ENCODE measurements at places on chromosomes 16 and 17.

DNA sequence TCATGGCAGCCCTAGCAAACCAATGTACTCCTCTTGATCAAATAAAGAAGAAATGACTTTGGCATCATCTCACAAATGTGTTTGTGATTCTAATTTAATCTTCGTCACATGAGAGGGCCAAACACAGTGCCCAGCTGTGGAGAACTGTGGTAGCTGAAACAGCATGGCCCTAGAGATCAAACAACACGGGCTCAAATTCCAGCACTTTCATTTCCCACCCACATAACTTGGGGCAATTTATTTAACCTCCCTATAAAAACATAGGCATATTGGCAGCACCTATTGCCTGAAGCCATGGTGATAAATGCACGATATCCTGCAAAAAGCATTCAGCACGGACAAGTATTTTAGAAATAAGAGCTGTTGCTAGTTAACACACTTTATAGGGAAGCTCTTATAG lies 2.5 kb downstream of the ACSM1 start:
- DNase-seq: no peak

DNA sequence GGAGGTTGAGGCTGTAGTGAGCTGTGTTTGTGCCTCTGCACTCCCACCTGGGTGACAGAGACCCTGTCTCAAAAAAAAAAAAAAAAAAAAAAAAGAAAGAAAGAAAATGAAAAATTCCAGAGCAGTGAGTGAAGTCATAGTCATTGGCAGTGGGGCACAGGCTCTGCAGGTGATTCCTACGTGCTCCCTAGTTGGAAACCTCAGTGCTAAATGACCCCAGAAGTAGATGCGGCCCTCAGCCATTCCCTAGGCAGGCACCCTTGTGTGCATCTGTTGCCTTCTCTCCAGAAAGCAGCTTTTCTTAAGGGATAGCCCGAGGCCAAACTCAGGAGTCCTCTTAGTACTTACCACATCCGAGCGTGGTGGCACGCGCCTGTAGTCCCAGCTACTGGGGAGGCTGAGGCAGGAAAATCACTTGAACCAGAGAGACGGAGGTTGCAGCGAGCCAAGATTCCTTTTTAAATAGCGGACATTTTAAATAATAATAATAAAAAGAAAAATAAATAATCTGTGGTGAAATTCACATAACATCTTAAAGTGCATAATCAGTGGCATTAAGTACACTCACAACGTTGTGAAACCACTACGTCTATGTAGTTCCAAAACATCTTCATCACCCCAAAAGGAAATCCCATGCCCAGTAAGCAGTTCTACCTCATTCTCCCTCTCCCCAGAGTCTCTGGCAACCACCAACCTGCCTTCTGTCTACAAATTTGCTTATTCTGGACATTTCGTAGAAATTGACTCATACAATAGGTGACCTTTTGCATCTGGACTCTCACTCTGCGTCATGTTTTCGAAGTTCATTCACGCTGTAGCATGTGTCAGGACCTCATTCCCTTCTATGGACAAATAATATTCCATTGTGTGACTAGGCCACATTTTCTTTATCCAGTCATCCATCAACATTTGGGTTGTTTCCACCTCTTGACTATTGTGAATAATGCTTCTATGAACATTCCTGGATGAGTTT lies 12.5 kb upstream of the SPHK1 start:
- DNase-seq: no peak

GRCh38 chr16:79150632-79151310 lies 449.8 kb downstream of the MAF start:
- no peak for DNase-seq

DNA sequence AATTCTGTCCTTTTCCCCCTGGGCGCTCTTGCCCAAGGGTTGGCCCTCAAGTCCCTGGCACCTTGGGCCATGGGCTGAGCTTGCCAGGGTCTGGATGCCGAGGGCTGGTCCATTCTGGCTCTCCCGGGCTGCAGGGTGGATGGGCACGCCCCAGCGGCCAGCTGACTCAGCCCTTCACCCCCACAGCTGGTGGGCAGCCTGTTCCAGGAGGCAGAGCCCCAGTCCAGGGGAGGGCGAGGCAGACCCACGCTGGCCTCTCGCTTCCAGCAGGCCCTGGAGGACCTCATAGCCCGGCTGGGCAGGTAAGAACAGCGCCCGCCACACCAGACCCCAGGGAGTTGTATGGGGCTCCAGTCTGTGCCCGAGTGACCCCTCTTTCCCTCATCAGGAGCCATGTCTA lies 15.0 kb downstream of the MYO15B start:
- no peak for DNase-seq

GRCh38 chr16:55832773-55833691 lies at the start of gene CES1:
TSS of gene CES1 (minus strand) at chr16:55833096. CDS start at chr16:55833055, 41 bp downstream.
- DNase-seq: no peak

Data from stimulated activated CD8-positive, alpha-beta memory T cell treated with anti-CD3 and anti-CD28 coated beads, Interleukin-7, amount 100 ng/mL, for 1 hour (primary cell).